Stimulated activated CD8-positive, alpha-beta memory T cell treated with anti-CD3 and anti-CD28 coated beads, Interleukin-2, amount 100 ng/mL, for 48 hours (primary cell): ENCODE measurements at places on chromosomes 2 and 18.

GRCh38 chr18:12608301-12608700, 49.6 kb downstream of the SPIRE1 start:
- DNase-seq = no peak

- no peak for DNase-seq
These were observed 90.3 kb downstream of the RPRM start for GRCh38 chr2:153388246-153388645.

- no peak for DNase-seq
These were observed 31.7 kb upstream of the LINC00305 start for GRCh38 chr18:64180617-64181016.

GRCh38 chr2:100820523-100821254, 750 bp downstream of the NPAS2 start:
- DNase-seq = no peak

- DNase-seq = no peak
These were observed 8.1 kb downstream of the ONECUT2 start for GRCh38 chr18:57443247-57443646.

- no peak for DNase-seq
These were observed 8.9 kb downstream of the MAPRE2 start for GRCh38 chr18:35050028-35050546.

- DNase-seq = no peak
These were observed 71.6 kb downstream of the SDC1 start for GRCh38 chr2:20153131-20153851.

DNA sequence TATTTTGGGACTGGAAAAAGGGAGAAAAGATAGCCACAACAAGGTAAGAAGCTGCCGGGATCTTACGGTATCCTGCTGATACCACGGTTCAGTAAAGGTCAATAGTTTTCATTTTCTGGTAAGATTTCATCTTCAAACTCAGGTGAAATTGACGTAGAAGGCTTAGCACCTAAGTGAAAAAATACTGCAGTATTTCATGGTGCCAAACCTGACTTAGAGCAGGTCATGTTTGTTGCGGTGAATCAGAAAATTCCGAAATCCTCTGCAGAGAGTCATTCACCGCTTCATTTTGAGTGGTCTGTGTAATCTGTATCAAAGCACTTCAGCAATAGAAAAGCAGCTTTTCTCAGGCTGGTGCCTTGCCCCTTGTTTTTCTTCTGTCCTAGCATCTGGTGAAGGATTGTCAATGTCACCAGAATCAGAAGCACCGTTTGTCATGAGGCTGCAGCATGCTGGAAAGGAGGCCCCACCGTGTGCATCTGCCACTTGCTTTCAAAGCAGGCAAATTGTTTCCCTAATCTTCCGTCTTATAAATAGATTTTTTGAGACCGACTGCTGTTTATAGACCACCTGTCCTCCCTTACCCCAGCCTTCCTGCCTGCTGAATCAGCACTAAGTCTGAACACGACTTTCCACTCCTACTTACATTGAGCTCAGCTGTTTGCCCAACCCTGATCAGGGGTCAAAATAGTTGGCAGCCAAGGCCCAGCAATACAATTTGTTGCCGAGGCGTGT, 156.3 kb downstream of the EML6 start:
- no peak for DNase-seq

DNA sequence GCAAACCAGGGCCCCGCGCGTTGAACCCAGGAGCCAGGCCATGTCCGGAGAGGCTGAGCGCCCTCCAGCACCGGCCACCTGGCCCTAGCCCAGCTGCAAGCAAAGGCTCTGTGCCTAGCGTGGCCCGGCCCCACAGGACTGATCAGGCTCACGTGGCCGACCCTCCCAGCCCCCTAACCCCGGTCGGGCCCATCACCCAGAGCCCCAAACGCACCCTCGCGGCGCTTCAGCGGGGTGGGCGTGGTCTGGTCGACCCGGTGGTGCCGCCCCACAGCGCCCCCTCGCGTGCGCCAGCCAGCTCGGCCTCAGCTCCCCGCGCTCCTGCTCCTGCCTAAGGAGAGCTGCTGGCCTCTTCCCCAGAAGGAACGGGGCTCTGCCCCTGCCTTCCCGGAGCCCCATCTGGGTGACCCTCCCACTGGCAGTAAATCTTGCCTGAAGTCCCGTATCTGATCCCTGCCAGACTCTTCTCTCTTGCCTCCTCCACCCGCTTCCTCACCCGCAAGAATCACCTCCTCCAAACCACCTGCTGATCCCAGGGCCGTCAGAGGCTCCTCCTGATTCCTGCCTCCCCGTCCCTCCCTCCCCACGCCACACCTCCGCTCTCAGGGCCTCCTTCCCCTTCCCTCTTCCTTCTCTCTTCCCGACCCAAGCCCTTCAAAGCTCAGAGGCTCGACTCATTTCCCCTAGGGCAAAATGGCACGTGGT, 12.3 kb upstream of the TEX51 start:
- DNase-seq = peak; percentile 55

DNA sequence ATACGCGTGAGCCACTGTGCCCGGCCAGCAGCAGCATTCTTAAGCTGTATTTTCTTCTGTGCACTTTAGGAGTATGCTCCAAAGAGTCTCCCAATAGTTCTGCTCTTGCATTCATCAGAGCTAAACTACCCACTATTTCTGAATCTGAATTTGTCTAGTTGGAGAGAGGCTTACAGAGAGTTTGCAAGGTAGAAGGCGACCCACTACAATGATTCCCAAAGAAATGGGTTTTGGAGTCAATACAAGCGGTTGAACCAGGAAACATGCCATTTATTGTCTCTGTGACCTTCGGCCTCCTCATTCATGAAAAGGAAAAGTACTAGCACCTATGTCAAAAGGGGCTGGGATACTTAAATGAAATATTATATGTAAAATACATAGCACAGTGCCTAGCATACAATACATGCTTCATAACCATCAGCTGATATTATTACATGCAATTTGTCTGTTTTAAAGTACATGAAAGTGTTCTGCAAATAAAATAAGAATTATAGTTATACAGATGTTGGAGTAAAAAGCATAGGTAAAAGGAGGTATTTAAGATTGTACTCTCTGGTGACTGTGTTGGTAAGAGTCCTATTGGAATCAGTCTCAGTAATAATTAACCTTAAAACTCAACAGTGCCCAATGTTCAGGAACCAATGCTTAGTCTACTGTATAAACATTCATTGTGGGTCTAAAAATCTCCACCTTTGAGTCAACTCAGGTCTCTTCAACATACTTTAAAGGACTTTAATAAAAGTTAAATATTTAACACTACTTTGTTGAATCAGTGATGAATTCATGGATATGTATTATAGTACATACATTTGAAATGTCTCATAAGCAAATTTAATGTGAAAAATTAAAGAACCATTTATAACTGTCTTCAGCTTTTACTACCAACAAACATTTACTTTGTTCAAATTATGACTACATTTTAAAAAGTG, 89.8 kb upstream of the GRB14 start:
- DNase-seq = no peak
